Right forelimb (tissue), 1 donor: ENCODE measurements at places on chromosomes 5 and 9.

- DNase-seq: no peak
Measured at GRCh38 chr5:87300744-87301143, 33.1 kb downstream of the RASA1 start.

GRCh38 chr9:138052322-138052615, 174.7 kb downstream of the CACNA1B start:
- DNase-seq: no peak

DNA sequence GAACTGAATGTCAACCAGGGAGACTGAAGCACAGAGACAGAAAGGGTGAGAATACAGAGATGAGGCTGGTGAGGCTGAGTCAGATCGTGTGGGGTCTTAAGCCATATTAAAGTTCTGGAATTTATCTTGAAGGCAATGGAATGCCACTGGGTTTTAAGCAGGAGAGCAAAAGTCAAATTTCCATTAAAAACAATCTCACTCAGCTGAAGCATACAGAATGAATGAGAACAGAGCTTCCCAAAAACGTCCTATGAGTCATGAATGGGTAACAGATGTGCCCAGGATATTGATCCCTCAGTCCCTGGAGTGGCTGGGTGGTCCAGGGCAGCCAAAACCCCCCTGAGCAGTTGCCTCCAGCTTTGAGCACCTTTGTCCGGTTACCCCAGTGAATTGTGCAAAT, 44.9 kb downstream of the PFDN1 start:
- DNase-seq: no peak

DNA sequence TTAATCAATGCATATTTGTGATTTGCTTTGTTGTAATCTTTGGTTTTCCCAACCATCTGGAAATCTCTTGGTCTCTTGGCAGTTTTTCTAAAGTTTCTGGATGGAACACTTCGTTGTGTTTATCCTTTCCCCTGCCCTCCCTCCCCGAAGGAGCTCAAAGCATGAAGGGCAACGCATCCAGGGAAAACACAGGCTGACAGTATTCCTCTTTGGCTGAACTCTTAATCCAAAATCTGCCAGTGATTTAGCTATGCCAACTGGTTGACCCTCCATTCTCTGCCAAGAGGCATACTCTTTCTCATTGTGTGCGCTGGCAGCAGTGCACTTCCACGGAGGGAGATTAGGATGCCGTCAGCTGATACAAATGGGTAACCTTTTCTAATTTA, 20.5 kb downstream of the ZBTB34 start:
- no peak for DNase-seq

DNA sequence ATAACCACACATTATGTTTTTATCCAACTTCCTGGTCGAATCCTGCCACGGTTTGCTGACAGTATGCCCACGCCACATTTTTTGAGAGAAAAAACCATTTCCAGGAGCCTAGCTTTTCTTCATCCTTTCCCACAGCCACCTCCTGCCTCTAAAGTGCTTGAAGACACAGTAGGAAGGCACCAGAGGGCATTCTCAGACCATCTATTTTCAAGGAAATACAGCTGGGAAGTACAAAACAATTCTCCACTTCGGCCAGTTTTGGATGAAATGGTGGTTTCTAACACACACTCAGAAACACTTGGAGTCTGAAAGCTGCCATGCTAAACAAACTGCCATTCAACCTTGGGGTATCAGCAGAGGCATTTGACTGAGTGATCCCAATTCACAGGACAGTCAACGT, 86.3 kb upstream of the RPS23 start:
- no peak for DNase-seq
